ENCODE measurements at places on chromosomes 1 and 21. TPM values are rescaled to one million over a fixed set of nuclear protein-coding genes. Genes with fewer than 3 reads are reported as not detected.

SYPL2 gene
- 1.3 TPM for polyA plus RNA-seq

HTR6 gene
- polyA plus RNA-seq, result not detected

HSD3B2 gene
- polyA plus RNA-seq, result 0.02 TPM

SYCP1 gene
- polyA plus RNA-seq, result not detected

KRTAP11-1 gene
- not detected for polyA plus RNA-seq

SERPINC1 gene
- polyA plus RNA-seq, result 0.17 TPM

CD1B gene
- polyA plus RNA-seq, result 0.30 TPM

SARS1 gene
- 139 TPM for polyA plus RNA-seq

RSPH1 gene
- polyA plus RNA-seq, result 25.4 TPM

PRAMEF13 gene
- polyA plus RNA-seq, result not detected

IVL gene
- polyA plus RNA-seq, result 0.22 TPM

ENAH gene
- polyA plus RNA-seq, result 21.5 TPM

INSRR gene
- polyA plus RNA-seq, result not detected

TMIGD3 gene
- 34.6 TPM for polyA plus RNA-seq

SPTA1 gene
- polyA plus RNA-seq, result 0.17 TPM

MECR gene
- polyA plus RNA-seq, result 26.2 TPM

LORICRIN gene
- not detected for polyA plus RNA-seq

CBR3 gene
- polyA plus RNA-seq, result 4.2 TPM

STUM gene
- 0.45 TPM for polyA plus RNA-seq

SGIP1 gene
- polyA plus RNA-seq, result 3.9 TPM

FAAH gene
- 34.8 TPM for polyA plus RNA-seq

GPR3 gene
- polyA plus RNA-seq, result 1.8 TPM

TNFRSF14 gene
- polyA plus RNA-seq, result 200 TPM

NUCKS1 gene
- 56.3 TPM for polyA plus RNA-seq

ADCY10 gene
- polyA plus RNA-seq, result 0.10 TPM

MMP23B gene
- 14.1 TPM for polyA plus RNA-seq

ADAMTSL4 gene
- 59.5 TPM for polyA plus RNA-seq

KRTCAP2 gene
- polyA plus RNA-seq, result 218 TPM

WNT3A gene
- 2.2 TPM for polyA plus RNA-seq

EXO1 gene
- polyA plus RNA-seq, result 0.55 TPM

CHD5 gene
- 0.14 TPM for polyA plus RNA-seq

CLIC6 gene
- polyA plus RNA-seq, result 25.9 TPM

SPOCD1 gene
- 10.7 TPM for polyA plus RNA-seq

TSPAN1 gene
- 105 TPM for polyA plus RNA-seq

WNT9A gene
- 4.3 TPM for polyA plus RNA-seq

CEP85 gene
- 6.4 TPM for polyA plus RNA-seq

REG4 gene
- not detected for polyA plus RNA-seq

RIPPLY3 gene
- 0.93 TPM for polyA plus RNA-seq

HLX gene
- polyA plus RNA-seq, result 30.5 TPM

TMEM54 gene
- 41.7 TPM for polyA plus RNA-seq

DIO1 gene
- 0.41 TPM for polyA plus RNA-seq

PDPN gene
- polyA plus RNA-seq, result 71.2 TPM

CELSR2 gene
- polyA plus RNA-seq, result 2.7 TPM

FCAMR gene
- polyA plus RNA-seq, result 0.18 TPM

S100A7 gene
- polyA plus RNA-seq, result 0.47 TPM

GJA4 gene
- polyA plus RNA-seq, result 6.4 TPM

SPRR2E gene
- 0.33 TPM for polyA plus RNA-seq

OR11L1 gene
- not detected for polyA plus RNA-seq

DCDC2B gene
- 4.3 TPM for polyA plus RNA-seq
